ENCODE measurements at places on chromosomes 12 and 14.

DNA sequence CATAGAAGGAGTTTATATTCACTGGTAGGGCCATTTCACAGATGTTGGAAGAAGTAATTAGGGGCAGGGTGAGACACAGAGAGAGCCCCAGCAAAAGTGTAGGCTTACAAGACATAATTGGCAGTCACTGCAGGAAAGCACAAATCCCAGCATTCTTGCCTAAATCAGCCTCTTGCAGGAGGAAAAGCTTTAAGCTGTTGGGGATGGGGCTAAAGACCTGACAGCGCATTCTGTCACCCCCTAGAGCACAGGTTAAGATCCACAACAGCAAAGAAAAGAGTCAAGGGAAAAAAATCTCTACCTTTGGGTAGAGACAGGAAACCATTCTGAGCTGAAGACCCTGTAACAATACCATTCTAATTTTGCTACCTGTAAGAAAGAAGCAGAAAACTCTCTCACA, 409.0 kb downstream of the DAD1 start:
- DNase-seq: no peak

GRCh38 chr14:74984236-74985027, 18.3 kb upstream of the EIF2B2 start:
- no peak for DNase-seq

- no peak for DNase-seq
Observed at GRCh38 chr12:31019561-31019960, 54.1 kb upstream of the DDX11 start.

DNA sequence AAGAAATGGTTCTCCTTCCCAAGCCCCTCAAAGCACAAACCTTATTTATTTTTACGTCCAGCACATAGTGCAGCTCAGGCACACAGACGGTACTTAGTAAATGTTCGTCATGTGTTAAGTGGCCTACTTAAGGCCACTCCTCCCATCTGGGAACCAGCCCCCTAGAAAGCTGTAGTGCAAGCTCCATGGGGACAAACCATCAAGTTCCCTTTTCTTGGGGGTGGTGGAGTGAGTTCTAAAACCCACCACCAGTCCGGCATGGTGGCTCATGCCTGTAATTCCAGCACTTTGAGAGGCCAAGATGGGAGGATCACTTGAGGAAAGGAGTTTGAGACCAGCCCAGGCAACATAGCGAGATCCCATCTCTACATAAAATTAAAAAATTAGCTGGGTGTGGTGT, 49.4 kb downstream of the PITPNM2 start:
- no peak for DNase-seq

GRCh38 chr12:119222222-119222951, 43.7 kb downstream of the HSPB8 start:
- no peak for DNase-seq

DNA sequence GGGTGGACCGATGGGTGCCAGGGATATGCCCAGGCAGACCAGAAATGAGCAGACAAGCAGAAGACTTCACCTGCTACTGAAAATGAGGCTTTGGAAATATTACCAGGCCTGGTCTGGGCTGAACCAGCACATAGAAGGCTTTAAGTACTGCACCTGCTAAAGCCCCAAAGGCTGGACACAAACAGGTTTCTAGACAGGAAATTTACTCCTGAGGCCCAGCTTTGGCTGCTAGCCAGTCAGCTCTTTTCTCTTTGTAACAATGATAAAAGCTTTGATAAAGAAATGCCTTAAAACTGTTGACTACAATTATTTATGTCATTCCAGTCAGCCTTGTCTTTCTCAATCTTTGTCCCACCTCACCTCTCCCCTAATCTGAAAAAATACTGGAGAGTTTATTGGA, 228.9 kb upstream of the EGLN3 start:
- no peak for DNase-seq

DNA sequence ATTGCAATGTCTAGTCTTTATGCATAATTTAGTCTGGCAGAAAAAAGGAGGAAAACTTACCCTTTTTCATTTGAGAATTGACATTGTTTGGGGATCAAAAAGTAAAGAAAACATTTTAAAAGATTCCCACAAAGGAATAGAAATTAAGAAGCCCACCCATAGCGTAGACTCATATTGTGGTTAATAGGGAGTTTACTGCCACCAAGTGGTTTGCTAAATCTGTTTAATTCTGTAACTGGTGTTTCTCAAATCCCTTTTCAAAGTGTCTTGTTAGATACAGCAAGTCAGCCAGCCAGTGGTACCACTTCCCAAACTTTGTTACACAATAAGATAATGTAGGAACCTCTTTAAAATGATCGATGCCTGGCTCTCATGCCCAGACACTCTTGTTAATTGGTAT, 180.3 kb downstream of the IPO8 start:
- DNase-seq: no peak

Measured in C1 segment of cervical spinal cord (tissue), 14 donors.